ENCODE measurements at places on chromosomes 6 and 20.
A peak's percentile ranks its signal among the peaks of the same experiment; 100 is the strongest.

- no peak for DNase-seq
Observed at GRCh38 chr6:37480951-37481534, 18.6 kb downstream of the CCDC167 start.

GRCh38 chr6:169454204-169454871 lies 200.7 kb upstream of the THBS2 start:
- DNase-seq = peak; percentile 39

- DNase-seq = peak; percentile 27
Observed at GRCh38 chr6:31214516-31214915, 44.0 kb upstream of the POU5F1 start.

DNA sequence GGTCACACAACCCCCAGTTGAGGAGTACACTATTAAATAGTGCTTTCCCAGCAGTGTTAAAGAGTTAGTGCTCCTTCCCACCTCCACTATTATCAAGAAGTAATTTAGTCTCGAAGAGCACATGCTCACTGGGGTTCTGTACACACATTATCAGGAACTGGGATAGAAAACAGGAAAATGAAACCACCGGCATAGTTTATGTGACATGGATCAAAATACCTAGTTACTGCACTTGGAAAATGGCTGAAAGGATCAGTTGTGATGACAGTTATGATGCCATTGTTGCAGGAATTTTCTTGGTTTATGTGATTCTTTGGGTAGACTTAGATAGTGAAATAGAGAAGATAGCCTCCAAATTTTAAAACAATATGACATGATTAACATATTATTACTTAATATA lies 152.9 kb downstream of the AKAP7 start:
- DNase-seq = no peak

DNA sequence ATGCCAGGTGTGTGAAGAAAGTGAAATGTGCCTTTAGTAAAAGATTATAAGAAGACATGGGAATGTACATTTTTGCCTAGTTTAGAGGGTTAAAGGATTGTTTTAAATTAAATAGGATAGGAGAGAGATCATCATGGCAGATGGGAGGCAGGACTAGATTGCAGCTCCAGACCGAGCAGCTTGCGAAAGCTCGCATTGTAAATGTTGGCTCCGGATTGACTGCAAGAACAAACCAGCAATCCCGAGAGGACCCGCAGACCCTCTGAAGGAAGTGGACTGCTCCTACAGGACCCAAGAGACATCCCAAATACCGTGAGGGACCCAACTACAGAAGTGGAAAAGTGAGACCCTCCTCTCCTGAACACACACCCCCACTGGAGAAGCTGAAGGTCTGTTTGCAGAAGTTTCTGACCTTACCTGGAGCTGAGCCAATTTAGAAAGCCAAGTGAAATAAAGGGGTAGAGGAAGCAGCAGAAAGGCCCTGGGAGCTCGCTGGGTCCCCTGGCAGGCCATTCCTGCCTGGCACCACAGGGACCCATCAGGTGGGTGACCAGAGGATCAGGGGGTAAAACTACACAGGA lies 30.0 kb upstream of the TPD52L1 start:
- DNase-seq = no peak

DNA sequence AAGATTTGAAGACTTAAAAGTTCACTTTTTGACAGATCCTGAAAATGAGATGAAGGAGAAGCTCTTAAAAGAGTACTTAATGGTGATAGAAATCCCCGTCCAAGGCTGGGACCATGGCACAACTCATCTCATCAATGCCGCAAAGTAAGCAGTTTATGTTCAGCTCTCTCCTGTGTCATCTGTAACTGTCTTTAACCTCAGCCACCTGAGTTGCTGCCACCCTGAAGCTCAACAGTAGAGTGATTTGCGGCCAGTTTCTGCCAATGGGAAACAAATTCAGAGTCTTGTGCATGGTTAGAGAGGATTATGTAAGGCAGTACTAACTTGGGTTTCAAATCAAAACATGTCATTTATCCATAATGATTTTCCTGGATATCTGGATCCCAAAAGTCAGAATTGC lies 10.1 kb downstream of the TNFAIP3 start:
- DNase-seq = no peak

- no peak for DNase-seq
Observed at GRCh38 chr6:51182827-51183226, 364.2 kb downstream of the TFAP2B start.

DNA sequence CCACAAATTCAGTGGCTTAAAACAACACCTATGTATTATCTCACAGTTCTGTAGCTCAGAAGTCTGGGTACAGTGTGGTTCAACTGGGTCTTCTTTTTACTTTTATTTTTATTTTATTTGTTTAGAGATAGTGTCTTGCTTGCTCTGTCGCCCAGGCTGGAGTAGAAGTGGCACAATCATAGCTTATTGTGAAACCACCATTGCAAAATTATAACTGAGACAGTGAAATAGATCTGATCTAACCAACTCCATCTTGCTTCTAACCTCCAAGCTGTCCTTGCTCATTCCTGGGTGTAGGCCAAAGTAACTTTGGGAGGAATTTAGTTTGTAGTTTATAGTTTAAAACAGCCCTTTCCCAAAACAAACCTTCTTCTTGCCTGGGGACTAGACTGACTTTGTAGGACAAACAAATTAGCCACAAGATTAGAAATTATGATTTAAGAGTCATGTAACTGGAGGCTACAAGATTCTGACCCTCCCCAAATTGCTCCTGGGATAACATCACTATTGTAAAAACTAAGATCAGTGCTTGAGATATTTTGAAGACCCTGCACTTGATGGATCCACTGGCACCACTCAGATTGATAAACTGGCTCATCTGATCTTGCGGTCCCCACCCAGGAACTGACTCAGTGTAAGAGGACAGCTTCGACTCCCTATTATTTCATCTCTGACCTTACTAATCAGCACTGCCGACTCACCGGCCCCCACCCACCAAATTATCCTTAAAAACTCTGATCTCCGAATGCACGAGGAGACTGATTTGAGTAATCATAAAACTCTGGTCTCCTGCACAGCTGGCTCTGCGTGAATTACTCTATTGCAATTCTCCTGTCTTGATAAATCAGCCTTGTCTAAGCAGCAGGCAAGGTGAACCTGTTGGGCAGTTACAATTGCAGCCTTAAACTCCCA lies 193.4 kb upstream of the CDYL start:
- DNase-seq = peak; percentile 36

DNA sequence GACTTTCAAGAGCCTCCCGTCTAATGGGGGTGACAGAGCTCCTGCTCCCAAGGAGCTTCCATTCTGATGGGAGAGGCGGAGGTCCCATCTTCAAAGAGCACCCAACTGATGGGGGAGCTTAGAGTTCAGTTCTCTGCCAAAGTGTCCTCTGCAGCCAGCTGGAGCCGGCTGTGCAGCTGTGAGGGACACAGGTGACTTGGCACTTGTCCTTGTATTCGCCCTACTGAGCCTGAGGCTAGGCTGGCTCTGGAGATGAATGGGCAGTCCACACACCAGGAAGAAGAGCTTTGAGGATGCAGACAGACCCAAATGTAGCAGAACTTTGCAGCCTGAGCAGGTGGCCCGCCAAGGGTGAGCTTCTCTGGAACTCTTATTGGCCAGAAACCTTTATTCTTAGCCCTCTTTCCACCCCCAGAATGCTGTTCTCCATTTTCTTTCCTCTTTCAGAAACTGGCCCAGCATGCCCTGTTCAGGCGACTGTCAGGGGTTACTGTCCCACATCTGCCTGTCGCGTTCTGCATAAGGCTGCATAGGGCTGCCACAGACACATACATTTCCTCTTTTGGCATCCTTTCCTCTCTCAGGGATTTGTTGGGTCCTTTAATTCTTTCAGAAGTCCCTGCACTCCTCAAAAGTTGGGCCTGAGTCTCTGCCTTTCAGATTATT lies 108.7 kb upstream of the LRFN2 start:
- no peak for DNase-seq

GRCh38 chr20:50190251-50191064 lies at the start of gene CEBPB:
CEBPB (plus strand) TSS chr20:50190830; CDS start chr20:50191034, 204 bp downstream.
- DNase-seq = peak; percentile 52

GRCh38 chr6:135465307-135465706 lies 32.2 kb downstream of the AHI1 start:
- DNase-seq = no peak

DNA sequence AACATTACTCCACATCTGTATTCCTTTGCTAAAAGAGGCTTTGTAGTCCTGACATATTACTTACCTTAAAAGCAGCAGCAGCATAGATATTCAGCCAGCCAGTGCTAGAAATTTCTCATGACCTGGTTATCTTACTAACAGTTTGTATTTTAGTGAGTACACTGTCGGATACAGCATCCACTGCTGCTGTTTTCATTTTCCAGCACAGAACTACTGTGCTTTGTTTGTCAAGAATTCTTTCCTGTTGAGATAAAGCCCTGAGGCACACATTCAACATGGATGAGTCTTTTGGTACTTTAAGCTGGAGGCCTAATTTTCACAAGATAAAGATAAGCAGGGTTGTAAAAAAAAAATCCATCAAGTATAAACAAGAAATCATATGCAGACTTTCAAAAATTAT lies 311.2 kb upstream of the OPRM1 start:
- peak; percentile 21 for DNase-seq

DNA sequence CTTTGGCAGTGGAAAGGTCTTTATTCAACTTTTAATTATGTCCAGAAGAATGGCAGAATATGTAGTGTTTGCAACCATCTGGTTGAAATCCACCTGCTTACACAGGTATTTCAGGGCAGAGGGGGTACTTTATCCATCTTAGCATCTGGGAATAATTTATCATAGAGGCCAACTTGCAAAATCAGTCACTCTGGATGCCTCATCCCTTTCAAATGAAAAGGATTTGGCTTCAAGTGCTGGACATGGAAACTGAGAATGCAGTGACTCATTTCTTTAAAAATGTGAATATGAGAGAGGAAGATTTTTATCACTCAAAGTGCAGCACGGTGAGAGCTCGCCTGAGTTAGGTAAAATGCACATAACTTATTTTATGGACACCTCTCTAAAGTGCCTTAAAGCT lies 758.3 kb downstream of the KIF16B start:
- DNase-seq = peak; percentile 55

DNA sequence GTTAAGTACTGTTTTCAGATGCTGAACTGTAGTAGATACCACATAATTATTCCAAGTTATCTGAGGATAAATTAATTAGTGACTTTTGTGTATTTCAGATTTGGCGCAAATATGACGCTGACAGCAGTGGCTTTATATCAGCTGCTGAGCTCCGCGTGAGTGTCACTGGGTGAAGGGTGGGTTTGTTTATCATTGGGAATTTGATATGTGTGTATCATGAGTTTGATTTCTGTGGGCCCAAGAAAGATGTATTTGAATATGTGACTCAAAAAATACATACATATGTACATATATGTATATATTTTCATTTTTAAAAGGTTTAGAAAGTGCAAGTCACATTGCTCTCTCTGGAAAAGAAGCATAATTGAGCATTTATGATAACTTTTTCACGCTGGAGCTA lies 17.4 kb downstream of the SCGN start:
- DNase-seq = no peak

- DNase-seq = no peak
Observed at GRCh38 chr6:169640351-169640852, 61.4 kb downstream of the WDR27 start.

- no peak for DNase-seq
Observed at GRCh38 chr6:170025341-170025911, 265.5 kb downstream of the DLL1 start.

- no peak for DNase-seq
Observed at GRCh38 chr6:10723567-10723881, 654 bp downstream of the TMEM14C start.

GRCh38 chr6:40350747-40351217 lies 236.4 kb downstream of the LRFN2 start:
- no peak for DNase-seq

GRCh38 chr6:71510057-71510713 lies 221.6 kb downstream of the OGFRL1 start:
- DNase-seq = peak; percentile 58

DNA sequence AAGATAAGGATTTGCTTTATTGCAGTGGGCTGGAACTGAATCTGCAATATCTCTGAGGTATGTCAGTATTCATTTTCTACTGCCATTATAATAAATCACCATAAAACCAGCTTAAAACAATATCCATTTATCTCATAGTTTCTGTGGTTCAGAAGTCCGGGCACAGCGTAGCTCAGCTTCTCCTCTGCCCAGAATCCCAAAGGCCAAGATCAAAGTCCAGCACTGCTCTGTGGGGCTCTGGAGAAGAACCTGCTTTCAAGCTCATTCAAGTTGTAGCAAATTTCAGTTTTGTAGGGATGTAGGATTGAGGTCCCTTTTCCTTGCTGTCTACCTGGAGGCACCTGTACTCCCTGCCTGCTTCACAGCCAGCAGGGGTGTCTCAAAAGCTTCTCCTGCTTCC lies 339.9 kb upstream of the AGPAT4 start:
- no peak for DNase-seq

DNA sequence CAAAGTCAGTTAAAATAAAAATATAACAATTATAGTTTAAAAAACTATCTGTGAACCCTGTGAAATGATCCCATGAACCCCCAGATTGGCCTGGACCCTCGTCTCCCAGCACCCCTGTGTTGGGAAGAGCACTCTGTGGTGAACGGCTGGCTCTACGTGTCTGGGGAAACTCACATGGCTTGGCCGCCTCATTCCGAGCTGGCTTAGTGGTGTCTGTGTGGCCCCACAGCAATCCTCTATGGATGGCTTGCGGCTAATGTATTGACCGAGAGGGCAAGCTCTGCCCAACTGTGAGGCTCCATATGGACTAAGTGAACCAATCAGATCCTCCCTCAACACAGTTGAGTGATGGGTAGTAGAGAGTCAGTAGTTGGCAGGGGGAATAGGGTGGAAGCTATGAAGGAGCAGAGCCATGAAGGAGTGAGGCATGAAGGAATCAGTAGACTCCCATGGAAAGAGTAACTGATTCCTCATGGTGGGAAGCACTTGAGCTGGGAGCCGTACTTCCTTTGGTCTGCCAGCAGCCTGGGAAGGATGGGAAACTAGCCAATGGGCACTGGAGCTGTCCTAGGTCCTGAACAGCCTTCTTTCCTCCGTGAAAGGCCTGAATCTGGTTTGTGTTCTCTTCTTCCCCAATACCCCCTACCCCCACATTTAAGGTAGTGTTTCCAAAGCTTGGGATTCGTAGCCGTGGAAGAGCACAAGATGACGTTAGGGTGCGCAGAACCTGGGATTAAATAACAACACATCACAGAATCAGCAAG lies 21.6 kb upstream of the ZNF831 start:
- no peak for DNase-seq

DNA sequence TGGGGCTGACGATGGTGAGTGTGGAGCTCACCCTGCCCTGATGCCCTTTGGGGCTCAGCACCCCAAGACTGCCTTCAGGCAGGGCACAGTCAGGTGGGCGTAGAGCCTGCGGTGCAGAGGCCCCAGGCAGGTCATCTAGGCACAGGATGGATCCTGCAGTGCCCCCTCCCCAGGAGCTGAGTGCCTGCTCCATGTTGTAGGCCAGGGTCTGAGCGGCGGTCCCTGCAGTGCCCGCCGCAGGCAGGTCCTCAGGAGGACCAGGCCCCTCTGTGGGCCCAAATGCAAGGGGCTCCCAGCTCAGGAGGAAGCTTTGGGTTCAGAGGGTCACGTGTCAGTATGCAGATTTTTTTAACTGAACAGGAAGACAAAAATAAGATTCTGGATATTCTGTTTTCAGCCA lies 2.8 kb downstream of the MRGBP start:
- DNase-seq = no peak

Data from bronchial epithelial cell (primary cell).